Activated CD8-positive, alpha-beta memory T cell treated with anti-CD3 and anti-CD28 coated beads for 1 hour (primary cell): ENCODE measurements at places on chromosomes 2 and 18.

- DNase-seq, result no peak
These were observed 431 bp upstream of the EIF5B start for GRCh38 chr2:99336804-99337112.

DNA sequence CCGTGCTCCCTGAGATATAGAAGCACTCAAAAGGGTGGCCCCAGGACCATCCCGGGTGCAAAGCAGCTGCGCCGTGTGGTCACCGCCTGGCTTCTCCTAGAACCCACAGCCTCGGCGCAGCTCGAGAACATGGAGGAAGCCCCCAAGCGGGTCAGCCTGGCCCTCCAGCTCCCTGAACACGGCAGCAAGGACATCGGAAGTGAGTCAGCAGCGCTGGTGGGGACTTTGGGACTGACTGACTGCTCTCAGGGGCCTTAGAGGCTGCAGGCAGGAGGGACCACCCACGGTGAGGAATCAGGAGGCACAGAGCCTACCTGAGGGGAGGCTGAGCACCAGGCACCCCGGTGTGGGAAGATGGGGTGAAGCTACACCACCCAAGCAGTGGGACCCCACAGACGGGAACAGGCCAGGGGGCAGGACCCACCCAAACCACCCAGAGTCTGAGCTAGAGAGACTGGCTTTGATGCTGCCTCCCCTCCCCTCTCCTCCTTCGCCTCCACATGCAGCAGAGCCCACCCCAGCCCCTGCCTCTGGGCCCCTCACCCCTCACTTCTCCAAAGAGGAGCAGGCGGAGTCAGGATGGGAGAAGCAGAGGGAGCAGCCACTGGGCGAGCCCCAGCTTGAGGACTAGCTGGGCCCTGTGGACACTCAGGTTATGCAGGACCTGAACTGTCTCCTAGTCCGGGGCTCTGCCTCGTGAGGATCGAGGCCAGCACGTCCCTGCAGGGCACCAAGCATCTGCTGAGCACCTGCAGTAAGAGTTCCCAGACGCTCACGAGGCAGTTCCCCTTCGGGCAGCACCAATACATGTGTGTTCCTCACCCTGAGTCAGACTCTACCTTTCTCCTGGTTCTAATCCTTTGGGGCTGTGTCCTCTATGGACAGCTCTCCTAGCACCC is 28.7 kb downstream of the MTERF4 start:
- no peak for DNase-seq

GRCh38 chr18:77020561-77020960 is 112.0 kb downstream of the MBP start:
- no peak for DNase-seq

GRCh38 chr2:148130581-148130980 is 109.7 kb downstream of the MBD5 start:
- no peak for DNase-seq

GRCh38 chr2:74438248-74438647 is 3.5 kb downstream of the RTKN start:
- DNase-seq, result no peak

- no peak for DNase-seq
These were observed 246.0 kb downstream of the AGAP1 start for GRCh38 chr2:235739704-235740415.

DNA sequence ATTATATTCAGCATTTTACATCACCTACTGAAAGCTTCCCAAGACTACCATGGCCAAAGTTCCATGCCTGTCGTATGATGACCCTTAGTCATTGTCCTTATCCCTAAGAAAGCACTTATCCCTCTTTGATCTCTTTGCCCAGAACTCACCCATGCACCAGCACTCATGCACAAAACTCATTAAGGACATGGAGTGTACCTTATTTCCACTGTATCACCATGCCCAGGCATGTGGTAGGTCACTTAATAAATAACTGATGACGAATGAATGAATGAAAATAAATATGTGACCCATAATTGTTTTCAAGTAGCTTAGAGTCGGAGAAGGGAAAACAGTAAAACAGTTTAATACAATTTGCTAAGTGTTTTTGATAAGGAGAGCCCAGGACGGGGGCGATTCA is 220.1 kb downstream of the IKZF2 start:
- no peak for DNase-seq

DNA sequence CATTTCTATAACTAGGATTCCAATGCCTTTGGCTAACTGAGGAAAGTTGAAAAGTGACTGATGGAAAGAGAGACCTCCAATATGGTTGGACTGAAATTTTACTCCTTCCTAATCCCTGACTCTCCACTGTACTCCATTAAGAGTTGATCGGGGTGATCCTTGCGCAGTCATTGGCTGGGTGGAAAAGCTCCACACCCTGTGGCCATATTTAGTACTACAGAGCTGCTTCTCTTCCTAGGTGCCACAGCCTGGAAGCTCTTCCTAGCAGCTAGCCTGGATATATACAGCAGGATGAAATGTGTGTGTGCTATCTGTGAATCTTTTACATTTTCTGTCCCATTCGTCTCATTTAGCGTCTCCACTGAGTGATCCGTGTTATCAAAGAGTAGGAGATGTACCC is 71.2 kb downstream of the MEP1B start:
- DNase-seq, result no peak

DNA sequence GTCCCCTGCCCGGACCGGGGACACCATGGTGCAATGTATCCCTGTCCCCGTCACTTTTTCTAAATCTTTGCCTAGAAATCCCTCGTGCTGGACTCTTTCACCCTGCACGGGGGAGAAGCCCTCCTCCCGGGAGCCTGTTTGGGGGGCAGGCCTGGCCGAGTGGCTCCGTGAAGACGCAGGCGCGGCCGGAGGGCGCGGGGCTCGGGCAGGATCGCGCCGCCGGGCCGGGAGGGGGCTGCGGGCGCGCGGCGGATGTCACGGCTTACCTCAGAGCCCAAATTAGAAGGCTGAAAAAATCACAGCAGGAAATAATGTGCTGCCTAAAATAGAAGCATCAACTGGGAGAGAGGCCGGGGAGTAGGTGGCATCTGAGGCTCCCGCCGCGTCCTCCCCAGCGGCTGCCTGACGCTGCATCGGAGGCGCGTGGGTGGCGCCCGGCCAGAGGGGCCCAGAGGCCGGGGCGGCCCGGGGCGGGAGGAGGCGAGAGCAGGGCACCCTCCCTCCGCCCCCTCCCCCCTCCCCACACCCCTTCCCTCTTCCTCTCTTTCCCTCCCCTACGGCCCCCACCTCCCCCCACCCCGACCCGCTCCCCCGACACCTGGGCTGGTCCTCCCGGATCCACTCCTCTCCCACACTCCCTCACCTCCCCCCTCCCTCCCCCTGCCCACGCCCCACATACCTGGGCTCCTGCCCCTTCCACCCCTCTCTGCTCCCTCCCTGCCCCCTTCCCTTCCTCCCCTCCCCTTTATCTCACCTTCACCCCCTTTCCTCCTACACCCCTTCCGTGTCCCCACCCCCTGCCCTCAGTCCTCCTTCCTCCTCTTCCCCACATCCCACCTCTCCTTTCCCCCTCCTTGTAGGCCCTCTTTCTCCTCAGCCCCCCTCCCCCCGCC is 51.9 kb downstream of the SLC4A1AP start:
- no peak for DNase-seq

DNA sequence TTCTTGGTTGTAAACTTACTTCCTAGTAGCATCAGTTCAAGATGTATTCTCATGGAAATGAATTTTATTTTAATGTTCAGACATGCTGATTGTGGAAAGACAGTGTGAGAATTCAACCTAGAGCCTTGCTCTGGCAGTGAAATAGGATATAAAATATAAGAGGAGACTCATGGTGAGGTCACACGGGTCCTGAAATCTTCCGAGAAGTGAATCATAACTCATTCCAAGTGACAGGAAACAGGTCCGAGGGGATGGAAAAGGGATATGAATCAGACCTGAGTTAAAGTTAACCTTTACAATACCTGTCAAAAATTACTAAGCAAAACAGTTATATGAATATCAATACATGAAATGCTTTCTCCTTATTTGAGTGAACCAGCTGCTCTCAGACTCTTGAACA is 185.2 kb upstream of the LRRTM1 start:
- no peak for DNase-seq

DNA sequence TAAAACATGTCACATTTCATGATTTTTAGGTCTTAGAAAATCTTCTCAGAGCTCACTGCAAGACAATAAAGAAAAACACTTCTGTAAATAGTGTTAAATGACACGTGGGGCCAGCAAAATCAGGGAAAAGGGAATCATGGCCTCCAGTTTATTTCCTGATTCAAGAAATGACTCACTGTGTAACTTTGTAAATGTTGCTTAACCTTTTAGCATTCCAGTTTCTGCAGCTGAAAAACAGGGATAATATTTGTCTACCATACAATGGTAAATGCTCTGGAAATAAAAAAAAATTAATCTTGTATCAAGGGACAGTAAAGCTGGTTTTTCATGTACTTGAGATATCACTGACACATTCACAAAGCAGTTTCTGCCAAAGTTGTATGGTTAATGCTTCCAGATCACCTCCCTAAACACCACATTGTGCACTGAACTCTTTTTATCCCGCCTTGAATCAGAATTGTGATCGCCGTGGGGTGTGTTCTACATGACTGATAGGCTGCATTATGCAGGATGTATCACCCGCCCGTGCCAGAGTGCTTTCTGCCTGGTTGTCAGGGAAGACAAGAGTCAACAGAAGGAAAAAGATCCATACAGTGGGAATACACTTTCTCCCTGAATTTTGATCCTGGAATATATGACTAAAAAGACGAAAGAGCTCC is 238.8 kb downstream of the IKZF2 start:
- DNase-seq, result no peak

DNA sequence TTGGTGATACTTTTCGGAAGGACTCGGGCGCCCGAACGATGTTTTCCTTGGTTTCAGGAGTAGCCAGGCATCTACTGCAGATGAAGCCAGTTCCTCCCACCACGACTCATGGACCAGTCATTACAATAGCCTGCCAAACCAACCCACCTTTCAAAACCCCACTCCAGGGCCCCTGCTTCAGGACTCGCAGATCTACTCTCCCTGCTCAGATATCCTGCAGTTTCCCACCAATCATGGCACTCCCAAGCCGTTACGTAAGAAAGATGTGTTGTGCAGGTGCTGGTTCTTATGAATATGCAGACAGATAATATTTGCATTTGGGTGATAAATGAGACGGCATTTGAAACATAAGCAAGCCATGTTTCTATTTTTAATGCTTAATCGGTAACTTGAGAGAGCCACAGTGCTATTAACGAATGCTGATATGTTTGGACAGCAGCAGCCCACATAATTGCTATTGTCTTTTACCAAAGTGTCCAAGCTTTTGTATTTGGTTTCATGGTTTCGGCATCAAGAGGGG is 3.5 kb upstream of the CYS1 start:
- no peak for DNase-seq

GRCh38 chr2:190948671-190949070 is 65.3 kb downstream of the STAT1 start:
- DNase-seq, result no peak

DNA sequence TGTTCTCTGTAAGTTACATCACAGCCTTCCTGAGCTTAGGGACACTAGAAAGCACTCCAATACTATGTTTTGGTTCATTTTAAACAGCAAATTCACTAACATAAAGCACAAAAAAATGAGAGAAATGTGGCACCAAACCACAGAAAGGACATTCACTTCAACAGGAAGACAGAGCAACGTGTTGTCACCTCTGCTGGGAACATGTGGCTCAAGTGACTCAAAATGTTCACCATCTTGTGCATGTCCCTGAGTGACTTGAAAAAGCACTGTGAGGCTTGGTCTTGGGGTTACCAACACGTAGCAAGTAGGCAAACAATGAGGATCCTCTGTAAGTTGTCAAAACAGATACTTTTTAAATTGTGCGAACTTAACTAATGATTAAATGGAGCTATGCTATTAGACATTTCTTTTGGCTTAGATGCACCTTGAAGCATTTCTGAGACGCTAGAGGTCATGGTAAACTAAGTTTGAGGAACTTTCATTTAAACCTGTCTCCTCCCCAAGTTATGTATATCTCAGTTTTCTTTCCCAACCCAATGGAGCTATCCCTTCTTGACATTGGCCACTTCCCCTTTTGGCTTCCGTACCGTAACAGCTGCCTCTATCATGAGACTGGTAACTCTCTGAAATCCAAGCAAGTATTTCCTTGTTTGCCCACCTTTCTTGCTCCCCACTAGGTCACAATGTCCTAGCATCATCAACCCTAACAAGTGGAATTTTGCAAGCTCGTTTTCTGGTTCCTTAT is 14.0 kb upstream of the ST6GAL2 start:
- no peak for DNase-seq

DNA sequence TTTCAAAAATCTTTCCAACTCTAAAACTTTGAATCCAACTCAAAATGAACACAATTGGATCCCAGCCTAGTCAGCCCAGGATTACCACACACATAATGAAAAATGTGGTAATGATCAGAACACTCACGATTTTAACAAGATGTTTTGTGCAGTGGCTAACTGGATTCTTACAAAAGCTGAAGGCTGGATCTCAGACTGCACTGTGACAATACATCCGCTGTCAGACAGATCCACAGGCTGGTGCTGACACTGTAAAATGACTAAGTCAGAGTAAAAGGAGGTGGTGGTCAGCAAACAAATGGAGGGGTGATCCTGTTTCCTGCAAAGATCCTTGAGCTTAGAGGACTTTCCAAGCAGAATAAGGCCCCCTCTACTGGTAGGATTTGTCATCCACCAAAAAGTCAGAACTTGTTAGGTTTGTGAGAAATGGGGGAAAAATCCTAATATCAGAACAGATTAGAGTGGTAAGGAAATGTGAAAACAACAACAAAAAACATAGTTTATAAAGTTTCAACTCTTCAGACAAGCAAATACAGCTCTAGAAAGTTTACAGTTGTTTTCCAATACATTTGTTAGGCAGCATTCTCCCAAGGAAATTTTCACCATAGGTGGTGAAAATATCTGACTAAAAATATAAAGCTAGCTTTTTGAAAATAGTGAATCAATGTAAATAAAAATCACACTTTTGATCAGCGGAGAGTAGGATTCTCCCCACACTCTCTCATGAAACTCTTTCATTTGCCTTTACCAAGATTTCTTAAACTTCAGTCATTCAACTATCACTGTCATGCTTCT is 211.9 kb downstream of the AGPS start:
- DNase-seq, result no peak

DNA sequence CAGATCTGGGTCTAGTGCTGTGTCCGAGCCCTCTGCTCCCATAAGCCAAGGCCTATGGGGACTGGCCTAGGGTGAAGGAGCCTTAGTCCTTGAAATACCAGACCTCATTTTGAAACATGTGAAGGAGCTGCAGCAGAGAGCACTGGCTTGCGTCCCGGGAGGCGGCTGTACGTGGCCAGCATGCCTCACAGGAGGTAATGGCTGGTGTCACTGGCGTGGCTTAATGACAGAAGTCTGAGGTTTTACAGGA is 72.7 kb upstream of the OTOS start:
- DNase-seq, result no peak

GRCh38 chr18:22170421-22171257 is 1.2 kb downstream of the GATA6 start:
- no peak for DNase-seq

DNA sequence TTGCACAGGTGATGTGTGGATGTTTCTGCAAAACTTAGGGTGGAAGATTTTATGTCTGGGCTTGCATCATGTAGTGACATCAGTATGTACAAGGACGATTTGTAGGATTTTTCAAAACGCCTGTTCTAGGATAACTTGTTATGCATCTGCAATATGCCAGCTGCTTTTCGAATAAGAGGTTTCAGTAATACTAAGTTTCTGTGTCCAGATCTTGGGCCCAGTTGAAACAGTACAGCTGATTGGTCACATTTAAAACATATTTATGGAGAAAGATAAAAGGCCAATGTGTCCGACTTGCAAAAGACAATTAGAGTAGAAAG is 1.2 kb downstream of the PTPN4 start:
- no peak for DNase-seq
